Natural killer cell treated with Interleukin-12 subunit alpha and Interleukin-12 subunit beta and Interleukin-15 and Interleukin-18, amount 100 ng/mL, for 72 hours (primary cell): ENCODE measurements at places on chromosomes 2 and 18. TPM values are rescaled to one million over a fixed set of nuclear protein-coding genes. Genes with fewer than 3 reads are reported as not detected.

DNA sequence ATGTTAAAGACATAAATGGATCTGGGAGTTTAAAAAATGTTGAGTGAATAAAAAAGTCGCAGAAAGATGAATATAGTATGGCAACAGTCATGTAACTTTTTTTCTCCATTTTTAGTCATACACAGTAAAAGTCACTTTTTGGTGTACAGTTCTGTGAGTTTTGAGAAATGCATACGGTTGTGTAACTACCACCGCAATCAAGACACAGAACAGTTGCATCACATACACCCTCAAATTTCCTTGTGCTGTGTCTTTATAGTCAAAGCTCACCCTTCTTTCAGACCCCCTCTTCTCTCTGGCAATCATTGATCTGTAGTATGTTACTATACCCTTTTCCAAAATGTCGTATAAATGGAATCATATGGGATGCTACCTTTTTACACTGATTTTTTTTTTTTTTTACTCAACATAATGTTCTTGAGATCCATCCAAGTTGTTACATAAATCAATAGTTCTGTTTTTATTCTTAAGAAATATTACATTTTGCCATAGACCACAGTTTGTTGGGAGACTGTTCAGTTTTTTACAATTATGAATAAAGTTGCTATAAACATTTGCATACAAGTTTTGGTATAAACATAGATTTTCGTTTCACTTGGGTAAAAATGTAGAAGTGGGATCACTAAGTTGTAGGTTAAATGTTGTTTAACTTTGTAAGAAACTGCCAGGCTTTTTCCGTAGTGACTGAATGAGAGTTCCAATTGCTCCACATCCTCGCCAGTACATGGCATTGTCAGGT is 35.4 kb upstream of the AGFG1 start:
- no peak overlapping the region for H3K4me3 ChIP-seq
- no peaks in the 10 kb centered on the region for H3K4me1 ChIP-seq
- no peak overlapping the region for H3K27ac ChIP-seq
- no peak for DNase-seq
- peaks cover 10% of the 10 kb centered on the region for H3K36me3 ChIP-seq
- H3K27me3 ChIP-seq = peaks cover 15% of the 10 kb centered on the region

DNA sequence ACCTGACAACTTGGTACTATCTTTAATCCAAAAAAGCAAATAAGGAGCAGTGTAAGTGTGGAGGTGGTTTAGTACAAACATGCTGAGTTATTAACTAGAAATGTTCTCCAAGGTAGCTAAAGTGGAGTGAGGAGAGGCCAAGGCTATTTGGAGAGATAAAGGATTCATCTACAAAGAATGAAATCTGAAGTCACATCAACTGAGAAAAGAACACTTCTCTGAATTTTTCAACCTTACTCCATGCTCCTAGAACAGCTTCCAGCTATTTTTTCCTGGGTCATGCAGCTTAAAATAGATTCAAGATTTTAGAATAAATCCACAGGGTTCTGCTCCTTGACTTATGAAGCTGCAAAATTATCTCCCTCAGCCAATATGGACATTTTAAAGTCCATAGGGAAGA is 18.7 kb downstream of the IMMT start:
- no peak overlapping the region for H3K27ac ChIP-seq
- no peak for DNase-seq
- no peaks in the 10 kb centered on the region for H3K27me3 ChIP-seq

DNA sequence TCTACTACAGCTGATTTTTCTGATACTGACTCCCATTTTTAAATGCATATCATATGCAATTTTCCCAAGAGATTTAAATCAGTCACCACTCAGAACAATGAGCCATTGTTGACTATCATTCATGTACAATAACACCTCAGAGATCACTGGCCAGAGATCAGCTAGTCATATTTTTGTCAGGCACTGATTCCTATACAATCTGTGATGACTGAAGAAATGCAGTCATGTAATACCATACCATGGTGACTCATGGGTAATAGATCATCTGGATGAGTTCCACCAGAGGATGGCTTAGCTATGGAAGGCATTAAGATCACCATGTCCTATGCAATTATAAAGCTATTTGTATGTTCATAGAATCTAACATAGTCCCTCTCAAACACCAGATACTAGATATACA is 285.7 kb upstream of the DCC start:
- no peaks in the 10 kb centered on the region for H3K27me3 ChIP-seq
- H3K4me1 ChIP-seq = no peaks in the 10 kb centered on the region
- DNase-seq = no peak
- no peaks in the 10 kb centered on the region for H3K36me3 ChIP-seq

Gene SLC40A1
- total RNA-seq = 0.10 TPM

DNA sequence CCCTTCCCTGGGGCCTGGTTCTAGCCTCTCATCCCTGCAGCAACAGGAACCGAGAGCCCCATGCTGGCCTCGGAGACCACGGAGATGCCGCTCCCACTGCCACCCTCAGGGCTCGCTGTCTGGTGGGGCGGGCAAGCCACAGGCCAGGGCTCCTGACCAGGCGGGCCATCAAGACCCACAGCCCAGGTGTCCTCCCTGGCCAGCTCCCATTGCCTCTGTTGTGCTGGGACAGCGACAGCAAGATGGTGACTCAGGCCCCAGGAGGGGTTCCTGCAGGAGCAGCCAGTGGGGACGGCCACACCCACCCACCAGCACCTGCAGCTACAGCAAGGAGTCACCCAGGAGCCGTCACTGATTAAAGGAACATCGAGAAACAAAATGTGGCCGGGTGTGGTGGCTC is 7.4 kb downstream of the KLHL30 start:
- no peaks in the 10 kb centered on the region for H3K36me3 ChIP-seq
- H3K4me3 ChIP-seq = no peak overlapping the region
- no peak overlapping the region for H3K27ac ChIP-seq
- no peaks in the 10 kb centered on the region for H3K4me1 ChIP-seq
- no peaks in the 10 kb centered on the region for H3K27me3 ChIP-seq
- no peak for DNase-seq

Gene EIPR1
- 46.9 TPM for total RNA-seq

- DNase-seq = no peak
- no peaks in the 10 kb centered on the region for H3K36me3 ChIP-seq
- peaks cover 12% of the 10 kb centered on the region for H3K4me1 ChIP-seq
Measured at GRCh38 chr2:134745023-134745422, 26.2 kb upstream of the TMEM163 start.

GRCh38 chr2:190640117-190640516 is 8.8 kb upstream of the NAB1 start:
- H3K36me3 ChIP-seq = no peaks in the 10 kb centered on the region
- DNase-seq = no peak
- H3K27me3 ChIP-seq = no peaks in the 10 kb centered on the region
- peaks cover 18% of the 10 kb centered on the region for H3K4me1 ChIP-seq
- H3K27ac ChIP-seq = no peak overlapping the region
- no peak overlapping the region for H3K4me3 ChIP-seq

Gene ABCG5
- total RNA-seq = not detected

Gene ALPP
- not detected for total RNA-seq

GRCh38 chr2:38532366-38532765 is 70.4 kb downstream of the HNRNPLL start:
- H3K36me3 ChIP-seq = no peaks in the 10 kb centered on the region
- no peak overlapping the region for H3K27ac ChIP-seq
- DNase-seq = no peak
- peaks cover 3% of the 10 kb centered on the region for H3K4me1 ChIP-seq
- H3K4me3 ChIP-seq = no peak overlapping the region

- H3K27me3 ChIP-seq = no peaks in the 10 kb centered on the region
- peak overlapping the region; percentile 81 for H3K4me3 ChIP-seq
- no peak for DNase-seq
- H3K36me3 ChIP-seq = peaks cover 29% of the 10 kb centered on the region
- peak overlapping the region; percentile 65 for H3K27ac ChIP-seq
Measured at GRCh38 chr2:69917852-69918251, 2.9 kb downstream of the MXD1 start.

Gene CXCR1
- total RNA-seq = not detected

- H3K36me3 ChIP-seq = no peaks in the 10 kb centered on the region
- no peak overlapping the region for H3K27ac ChIP-seq
- H3K4me3 ChIP-seq = no peak overlapping the region
- DNase-seq = no peak
- H3K4me1 ChIP-seq = no peaks in the 10 kb centered on the region
Measured at GRCh38 chr18:41617647-41618046, 337.4 kb upstream of the PIK3C3 start.

DNA sequence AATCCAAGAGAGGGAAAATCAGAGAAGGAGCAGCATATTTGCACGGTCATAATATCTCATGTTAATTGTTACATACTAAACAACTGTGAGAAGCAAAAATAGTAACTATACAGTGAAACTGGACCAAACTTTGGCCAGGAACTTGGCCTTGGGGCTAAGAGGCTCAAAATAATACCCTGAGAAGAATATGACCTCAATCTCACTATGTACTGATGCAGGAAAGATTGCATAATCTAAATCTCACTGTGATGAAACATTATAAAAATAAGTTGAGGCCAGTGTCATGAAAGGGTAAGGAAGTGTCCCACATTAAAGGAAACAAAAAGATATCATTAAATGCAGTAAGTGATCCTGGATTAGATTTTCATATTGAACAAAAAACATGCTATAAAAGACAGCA is 36.5 kb downstream of the ZRANB3 start:
- no peaks in the 10 kb centered on the region for H3K27me3 ChIP-seq
- H3K36me3 ChIP-seq = peaks cover 23% of the 10 kb centered on the region
- H3K4me3 ChIP-seq = no peak overlapping the region
- H3K27ac ChIP-seq = no peak overlapping the region

Gene SFT2D3
- 5.2 TPM for total RNA-seq

Gene CHRND
- not detected for total RNA-seq

Gene SPEG
- not detected for total RNA-seq

DNA sequence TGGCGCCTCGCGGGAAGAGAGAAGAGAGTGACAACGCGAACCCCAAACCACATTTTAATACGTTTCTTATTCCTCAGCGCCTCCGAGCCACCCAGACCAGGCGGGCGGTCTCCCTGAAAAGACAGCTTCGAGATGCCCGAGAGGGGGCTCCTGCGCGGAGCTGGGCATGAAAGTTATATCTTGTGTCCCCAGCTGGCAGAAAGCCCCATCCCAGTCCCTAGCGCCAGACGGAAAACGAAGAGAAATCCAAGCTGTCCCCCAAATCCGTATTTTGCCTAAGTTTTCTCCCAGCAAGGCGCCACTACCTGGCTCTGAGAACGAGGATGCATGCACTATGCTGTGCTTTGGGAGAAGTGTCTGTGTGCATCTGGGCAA is 797 bp downstream of the NXPH2 start:
- no peak for DNase-seq
- no peak overlapping the region for H3K27ac ChIP-seq
- H3K27me3 ChIP-seq = peaks cover 41% of the 10 kb centered on the region
- H3K4me3 ChIP-seq = no peak overlapping the region
- H3K4me1 ChIP-seq = peaks cover 5% of the 10 kb centered on the region
- no peaks in the 10 kb centered on the region for H3K36me3 ChIP-seq

Gene SLC38A11
- not detected for total RNA-seq

- H3K27ac ChIP-seq = no peak overlapping the region
- no peaks in the 10 kb centered on the region for H3K36me3 ChIP-seq
- H3K4me1 ChIP-seq = peaks cover 27% of the 10 kb centered on the region
- H3K27me3 ChIP-seq = no peaks in the 10 kb centered on the region
- DNase-seq = no peak
Measured at GRCh38 chr2:43214253-43214652, 12.2 kb downstream of the ZFP36L2 start.

DNA sequence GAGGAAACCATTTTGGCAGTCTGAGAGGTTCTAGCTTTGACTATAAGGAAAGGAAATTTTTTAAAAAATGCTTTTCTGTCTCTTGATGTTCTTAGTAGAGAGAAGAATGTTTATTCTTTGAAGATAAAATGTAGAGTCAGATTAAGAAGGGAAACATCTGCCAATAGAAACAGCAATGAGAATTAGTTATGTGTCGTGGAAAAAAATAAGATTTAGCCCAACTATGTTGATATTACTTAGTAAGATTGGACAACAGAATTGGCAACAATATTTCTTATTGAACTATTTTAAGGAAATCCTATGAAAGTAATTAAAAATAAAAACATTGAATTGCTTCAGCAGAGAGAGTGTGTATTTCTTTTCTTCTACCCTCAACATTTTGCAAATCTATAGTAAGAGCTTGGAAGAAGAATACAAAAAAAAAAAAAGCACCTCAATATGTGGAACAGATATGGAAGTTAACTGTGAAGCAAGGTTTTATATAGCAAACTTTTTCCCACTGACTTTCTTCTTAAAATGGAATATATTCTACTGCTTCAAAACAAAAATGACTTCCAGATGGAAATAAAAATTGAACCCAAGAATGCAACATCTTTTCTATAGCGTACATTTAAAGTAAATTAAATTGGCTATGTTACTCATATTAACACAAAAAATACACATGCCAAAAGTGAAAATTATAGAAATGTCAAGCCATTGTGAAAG is 177.9 kb downstream of the FAM124B start:
- H3K4me3 ChIP-seq = no peak overlapping the region
- no peak for DNase-seq
- H3K27ac ChIP-seq = no peak overlapping the region
- peaks cover 6% of the 10 kb centered on the region for H3K4me1 ChIP-seq
- peaks cover 57% of the 10 kb centered on the region for H3K27me3 ChIP-seq

DNA sequence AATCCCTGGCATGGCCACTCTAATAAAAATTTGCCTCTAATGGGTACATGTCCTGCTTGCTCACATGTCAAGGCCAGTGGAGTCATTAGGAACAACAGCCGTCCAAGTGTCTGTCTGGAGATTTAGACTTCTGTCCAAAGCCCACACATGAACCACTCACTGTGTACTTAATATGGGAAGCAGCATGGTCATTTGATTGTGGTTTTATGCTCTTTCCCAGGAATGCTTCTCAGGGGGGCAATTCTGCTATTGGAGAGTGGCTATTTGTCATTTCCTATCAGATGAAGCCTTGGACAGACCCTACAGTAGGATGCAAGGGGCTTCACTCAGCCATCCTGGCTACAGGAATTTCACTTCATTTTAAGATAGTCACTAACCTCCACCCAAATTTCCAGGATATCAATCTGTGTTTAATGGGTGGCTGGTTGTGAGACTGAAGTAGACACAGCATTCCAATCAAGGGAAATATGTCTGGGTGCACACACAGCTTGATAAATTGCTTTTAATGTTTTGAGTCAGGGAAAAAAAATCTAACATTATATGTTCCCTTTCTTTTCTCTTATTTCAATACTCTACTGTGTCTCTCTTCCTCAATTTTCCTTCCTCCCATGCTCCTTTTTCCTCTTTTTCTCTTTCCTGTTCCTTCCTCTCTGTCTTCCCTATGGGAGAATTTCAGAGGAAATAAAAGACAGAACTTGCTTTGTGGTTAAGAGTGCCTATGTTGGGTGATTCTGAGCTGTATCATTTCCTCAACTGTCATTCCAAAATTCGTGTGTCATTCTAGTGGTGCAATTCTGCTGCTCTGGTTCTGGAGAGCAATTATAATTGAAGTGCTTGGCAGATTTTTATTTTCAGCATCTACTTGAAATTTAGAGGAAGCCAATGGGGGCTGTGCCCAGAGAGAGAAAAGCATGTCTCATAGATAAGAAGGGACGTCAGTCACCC is 320.1 kb downstream of the OSR1 start:
- H3K4me1 ChIP-seq = no peaks in the 10 kb centered on the region
- H3K4me3 ChIP-seq = no peak overlapping the region
- no peaks in the 10 kb centered on the region for H3K36me3 ChIP-seq
- no peak overlapping the region for H3K27ac ChIP-seq

GRCh38 chr2:29834036-29834540 is 87.3 kb downstream of the ALK start:
- peaks cover 22% of the 10 kb centered on the region for H3K27me3 ChIP-seq
- DNase-seq = no peak
- no peaks in the 10 kb centered on the region for H3K4me1 ChIP-seq
- H3K4me3 ChIP-seq = no peak overlapping the region
- peaks cover 5% of the 10 kb centered on the region for H3K36me3 ChIP-seq
- no peak overlapping the region for H3K27ac ChIP-seq
